ENCODE measurements at places on chromosomes 1 and 21.

DNA sequence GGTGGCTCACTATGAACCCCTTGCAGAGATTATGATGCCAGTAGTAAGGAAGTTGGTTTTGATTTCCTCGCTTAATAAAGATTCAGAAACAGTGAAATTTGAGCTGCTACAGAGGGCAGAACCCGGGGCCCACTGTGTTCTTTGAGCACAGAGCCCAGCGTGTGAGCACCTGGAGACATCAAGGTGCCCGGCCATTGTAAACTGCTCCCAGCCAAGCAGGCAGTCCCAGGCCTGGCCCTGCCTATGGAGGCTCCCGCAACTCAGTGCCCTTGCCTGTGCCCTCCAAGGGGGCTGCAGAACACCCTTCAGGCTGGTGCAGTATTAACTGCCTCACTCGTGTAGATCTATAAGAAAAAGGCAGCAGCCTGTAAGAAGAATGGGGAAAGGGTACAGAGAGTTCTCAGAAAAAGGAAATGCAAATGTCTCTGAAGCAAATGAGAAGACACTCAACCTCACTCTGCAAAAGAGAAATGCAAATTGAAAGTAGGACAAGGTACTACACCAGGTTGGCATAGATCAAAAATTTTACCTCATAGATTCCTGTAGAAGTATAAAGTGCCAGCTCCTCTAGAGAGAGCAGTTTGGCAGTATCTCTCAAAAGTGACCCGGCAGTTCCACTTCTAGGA is 323.7 kb downstream of the HHAT start:
- no peak for DNase-seq

DNA sequence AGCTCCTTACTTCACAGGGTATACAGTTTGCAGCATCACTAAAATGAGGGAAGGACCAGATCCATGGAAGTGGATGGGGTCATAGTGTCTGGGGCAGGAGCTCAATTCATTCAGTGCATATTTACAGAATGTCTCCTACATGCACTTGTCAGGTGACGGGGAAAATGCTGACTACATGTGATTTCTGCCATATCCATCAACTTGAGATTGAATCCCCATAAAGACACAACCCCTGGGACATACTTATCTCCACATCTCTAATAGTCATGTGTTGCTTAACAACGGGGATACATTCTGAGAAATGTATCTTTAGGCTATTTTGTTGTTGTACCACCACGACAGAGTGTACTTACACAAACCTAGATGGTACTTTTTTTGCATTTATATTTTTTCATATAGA is 12.0 kb downstream of the RWDD2B start:
- DNase-seq, result no peak

GRCh38 chr1:15515022-15515663 is 8.9 kb downstream of the CASP9 start:
- DNase-seq, result no peak

- DNase-seq, result no peak
Observed at GRCh38 chr1:201094832-201095231, 17.4 kb downstream of the CACNA1S start.

- DNase-seq, result no peak
Observed at GRCh38 chr1:169289016-169289415, 78.6 kb downstream of the NME7 start.

DNA sequence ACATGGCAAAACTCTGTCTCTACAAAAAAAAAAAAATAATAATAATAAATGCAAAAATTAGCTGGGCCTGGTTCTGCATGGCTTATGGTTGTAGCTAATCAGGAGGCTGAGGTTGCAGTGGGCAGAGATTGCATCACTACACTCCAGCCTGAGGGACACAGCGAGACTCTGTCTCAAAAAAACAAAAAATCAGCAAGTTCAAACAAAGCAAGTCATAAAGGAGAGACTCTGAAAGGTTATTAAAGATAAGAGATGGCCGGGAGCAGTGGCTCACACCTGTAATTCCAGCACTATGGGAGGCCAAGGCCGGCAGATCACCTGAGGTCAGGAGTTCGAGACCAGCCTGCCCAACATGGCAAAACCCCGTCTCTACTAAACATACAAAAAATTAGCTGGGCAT is 28.8 kb downstream of the COP1 start:
- peak; percentile 7 for DNase-seq

DNA sequence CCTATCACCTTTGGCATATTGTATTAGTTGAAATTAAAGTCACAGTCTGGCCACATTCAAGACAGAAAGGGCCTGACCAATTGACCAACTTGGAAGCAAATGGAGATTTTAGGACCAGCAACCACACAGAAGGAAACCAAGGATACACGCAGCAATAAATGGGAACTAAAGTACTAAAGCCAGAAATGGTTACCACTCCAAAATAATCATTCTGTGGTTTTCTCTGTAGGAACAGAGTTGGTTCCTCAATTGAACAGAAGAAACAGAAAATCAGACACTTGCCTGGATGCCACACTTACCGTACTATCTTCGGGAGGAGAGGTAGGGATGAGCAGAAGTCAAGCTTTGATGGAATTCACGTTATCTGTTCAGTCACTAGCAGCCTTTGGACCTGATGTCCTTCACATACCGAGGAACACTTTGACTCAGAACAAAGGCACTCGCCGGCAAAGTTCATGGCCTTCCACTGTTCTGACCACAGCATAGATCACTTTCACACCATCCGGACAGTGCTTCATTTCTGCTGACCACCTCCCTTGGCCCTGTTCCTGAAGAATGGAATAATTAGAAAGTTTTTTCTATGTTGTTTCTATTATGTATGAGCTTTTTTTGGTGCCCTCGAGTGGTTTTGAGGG is 96.9 kb downstream of the LPAR3 start:
- no peak for DNase-seq

DNA sequence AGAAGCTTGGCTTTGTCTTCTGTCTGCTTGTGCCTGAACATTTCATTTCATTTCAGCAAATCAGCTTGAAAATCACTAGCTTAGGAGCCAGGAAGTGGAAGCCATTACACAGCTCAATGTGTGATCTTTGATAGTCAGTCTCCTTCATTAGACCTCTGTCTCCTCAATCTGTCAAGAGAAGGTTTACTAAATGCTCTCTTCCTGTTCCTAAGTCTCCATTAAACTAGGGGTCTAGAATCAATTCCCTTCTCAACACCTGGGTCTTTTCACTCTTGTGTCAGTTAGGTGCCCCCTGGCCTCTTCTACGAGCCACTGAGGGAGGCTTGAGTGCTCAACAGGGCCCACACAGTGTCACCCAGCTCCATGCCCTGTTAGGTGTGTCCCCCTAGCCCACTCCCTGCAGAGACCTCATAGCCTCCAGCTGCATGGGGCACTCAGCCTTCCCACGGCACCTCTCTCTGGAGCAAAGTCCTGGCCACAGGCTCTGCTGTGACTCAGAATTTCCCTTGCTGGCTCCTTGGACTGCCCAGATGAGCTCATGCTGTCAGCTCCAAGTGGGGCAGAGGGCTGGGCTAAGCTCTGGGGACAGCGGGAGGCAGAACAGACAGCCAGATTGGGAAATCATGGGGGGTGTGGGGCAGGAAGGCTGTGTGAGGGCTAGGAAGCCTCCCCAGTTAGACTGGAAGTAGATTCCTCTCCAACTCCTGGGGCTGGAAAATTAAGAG is 115.7 kb upstream of the IPO9 start:
- DNase-seq, result peak; percentile 95

DNA sequence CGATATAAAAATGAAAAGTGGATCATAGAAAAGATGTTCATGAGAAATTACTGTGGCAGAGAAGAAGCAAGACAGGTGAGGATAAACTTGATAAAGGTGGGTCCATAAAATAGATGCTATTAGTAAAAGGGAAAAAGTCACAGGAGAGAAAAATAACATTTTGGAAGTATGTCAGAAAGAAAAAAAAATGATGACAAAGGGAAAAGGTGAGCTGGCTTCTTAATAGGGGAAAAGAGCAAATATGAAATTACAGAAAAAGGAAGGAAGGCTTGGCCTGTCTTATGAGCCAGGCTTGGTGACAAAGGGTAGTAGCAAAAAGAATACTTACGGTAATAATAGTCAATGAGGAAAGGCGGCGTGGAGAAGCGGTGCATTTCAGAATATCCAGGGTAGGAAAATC is 386.1 kb downstream of the RWDD3 start:
- DNase-seq, result no peak

- DNase-seq, result no peak
Observed at GRCh38 chr21:45504516-45505415, 37.5 kb downstream of the SLC19A1 start.

- no peak for DNase-seq
Observed at GRCh38 chr1:29029667-29030066, 94.0 kb downstream of the TMEM200B start.

DNA sequence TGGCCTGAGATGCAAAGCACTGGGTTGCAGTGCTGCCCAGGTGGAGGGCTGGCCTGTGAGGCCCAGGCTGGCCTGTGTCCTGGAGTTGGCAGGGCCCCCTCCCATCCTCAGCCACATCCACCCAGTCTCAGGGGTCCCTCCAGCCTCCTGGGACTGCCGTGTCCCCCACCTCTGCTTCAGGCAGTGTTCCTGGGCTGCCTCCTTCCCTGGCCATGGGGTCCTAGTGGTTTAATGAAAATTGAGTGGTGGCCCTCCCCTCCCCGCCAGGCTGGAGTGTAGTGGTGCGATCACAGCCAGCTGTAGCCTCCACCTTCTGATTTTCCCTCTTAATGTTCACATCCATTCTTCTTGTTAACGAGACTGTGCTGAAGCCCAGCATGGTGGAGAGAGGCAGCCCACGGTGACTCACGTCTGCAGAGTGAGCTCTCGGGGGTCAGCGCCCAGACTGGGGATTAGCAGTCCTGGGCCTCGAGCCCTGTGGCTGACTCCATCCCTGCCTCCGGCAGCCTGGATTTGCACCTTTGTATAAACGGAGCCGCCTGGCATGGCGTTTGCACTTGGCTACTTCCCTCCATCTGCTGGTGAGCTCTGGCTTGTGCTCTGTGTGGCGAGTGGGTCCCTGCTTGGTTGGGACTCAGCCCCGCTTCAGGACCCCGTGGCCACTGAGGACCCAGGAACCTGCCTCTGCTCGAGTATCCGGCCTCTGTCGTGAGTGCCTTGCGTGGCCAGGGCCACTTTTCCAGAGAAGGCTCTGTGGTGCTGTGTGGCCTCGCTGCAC is 6.9 kb downstream of the MIB2 start:
- peak; percentile 55 for DNase-seq

GRCh38 chr1:205543351-205544301 is 39.2 kb downstream of the CDK18 start:
- DNase-seq, result peak; percentile 81

DNA sequence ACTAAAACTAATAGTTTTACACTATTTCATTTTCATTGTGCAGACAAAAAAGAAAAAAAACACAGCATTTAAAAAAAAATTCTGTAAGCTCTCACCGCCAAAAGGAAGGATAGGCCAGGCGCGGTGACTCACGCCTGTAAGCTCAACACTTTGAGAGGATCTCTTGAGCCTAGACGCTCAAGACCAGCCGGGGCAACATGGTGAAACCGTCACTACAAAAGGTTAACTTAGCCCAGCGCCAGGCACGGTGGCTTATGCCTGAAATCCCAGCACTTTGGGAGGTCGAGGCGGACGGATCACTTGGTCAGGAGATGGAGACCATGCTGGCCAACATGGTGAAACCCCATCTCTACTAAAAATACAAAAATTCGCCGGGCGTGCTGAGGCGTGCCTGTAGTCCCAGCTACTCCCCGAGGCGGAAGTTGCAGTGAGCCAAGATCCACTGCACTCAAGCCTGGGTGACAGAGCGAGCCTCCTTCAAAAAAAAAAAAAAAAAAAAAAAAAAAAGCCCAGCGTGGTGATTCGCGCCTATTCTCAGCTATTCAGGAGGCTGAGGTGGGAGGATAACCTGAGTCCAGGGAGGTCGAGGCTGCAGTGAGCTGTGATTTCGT is 14.3 kb upstream of the SPEN start:
- no peak for DNase-seq

GRCh38 chr1:40842207-40842606 is 20.0 kb downstream of the CITED4 start:
- no peak for DNase-seq

All from hepatocyte (in vitro differentiated cells).